ENCODE measurements at places on chromosomes 6 and 20.

GRCh38 chr6:39901670-39902069 lies 32.6 kb downstream of the MOCS1 start:
- DNase-seq, result no peak

DNA sequence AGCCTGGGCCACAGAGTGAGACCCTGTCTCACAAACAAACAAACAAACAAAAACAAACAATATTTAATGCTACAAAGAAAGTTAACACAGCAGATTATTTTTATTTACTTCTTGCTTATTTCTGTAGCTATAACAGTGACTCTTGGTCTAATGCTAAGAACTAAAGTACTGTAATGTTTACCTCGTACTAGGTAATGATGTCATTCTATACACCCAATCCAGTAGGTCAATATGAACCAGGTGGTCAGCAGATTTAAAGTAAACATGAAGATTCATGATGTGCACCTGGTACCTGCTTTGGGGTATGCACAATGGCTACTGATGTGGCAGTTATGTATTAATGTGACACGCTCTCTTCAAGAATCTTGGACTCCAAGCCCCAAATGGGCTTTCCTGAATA lies 36.6 kb upstream of the CARMIL1 start:
- no peak for DNase-seq

GRCh38 chr6:55621244-55621643 lies 42.3 kb upstream of the HMGCLL1 start:
- DNase-seq, result no peak

- no peak for DNase-seq
These were observed 6.8 kb upstream of the EPB41L1 start for GRCh38 chr20:36147690-36148089.

DNA sequence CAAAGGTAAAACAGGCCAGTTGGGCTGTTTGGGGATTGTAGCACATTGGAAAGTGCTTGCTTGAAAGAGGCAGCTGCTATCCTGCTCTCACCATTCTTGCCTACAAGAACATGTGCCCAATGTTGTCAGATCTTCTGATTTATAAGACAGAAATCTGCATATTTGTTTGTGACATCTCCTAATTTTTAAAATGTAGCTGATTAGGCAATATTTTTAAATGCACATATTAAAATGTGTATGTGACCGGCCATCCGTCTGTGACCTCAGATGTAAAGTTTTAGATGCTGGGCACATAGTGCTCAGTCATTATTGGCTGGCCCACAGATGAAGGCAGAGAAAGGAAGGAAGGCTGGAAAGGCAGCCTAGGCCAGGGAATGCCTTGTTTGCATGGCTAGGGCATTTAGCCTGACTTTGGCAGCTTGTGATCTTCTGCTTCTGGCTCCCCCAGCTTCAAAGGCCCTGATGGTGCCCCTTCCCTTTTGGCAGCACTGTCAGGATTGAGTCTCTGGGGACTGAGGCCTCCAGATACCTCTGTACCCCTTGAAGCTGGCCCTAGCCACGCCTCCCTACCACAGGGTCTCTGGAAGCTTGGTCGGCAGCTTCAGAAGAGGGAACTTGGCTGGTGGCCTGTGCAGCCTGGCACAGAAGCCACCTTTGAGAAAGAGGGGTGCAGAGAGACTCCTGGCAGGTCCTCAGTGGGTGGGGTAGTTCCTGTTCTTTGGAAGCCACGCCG lies 6.4 kb downstream of the SNPH start:
- DNase-seq, result no peak
